ENCODE measurements at places on chromosomes 6 and 20.
A peak's percentile ranks its signal among the peaks of the same experiment; 100 is the strongest.

GRCh38 chr6:22529866-22530265 lies 39.5 kb upstream of the HDGFL1 start:
- no peak for DNase-seq

- DNase-seq = no peak
Measured at GRCh38 chr20:33191484-33191883, 23.5 kb downstream of the BPIFA2 start.

- no peak for DNase-seq
Measured at GRCh38 chr6:63904650-63905248, 269.1 kb downstream of the PHF3 start.

DNA sequence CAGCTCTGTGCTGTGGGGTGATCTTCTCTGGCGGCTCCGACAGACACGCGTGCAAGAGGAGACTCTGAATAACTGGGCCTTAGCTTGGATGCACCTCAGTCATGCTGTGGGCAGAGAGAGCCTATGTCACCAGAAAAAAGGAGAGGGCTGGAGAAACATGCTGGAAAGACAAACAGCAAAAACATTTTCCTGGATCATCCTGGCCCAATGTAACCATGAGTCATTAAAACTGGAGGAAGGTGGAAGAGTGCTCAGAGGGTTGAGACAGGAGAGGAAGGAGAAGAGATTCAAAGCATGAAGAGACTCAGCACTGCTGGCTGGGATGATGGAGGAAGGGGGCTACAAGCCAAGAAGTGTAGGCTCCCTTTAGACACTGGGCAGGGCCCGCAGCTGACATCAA lies 292.0 kb downstream of the CDH26 start:
- no peak for DNase-seq

- no peak for DNase-seq
Measured at GRCh38 chr6:121437851-121438651, 2.6 kb downstream of the GJA1 start.

DNA sequence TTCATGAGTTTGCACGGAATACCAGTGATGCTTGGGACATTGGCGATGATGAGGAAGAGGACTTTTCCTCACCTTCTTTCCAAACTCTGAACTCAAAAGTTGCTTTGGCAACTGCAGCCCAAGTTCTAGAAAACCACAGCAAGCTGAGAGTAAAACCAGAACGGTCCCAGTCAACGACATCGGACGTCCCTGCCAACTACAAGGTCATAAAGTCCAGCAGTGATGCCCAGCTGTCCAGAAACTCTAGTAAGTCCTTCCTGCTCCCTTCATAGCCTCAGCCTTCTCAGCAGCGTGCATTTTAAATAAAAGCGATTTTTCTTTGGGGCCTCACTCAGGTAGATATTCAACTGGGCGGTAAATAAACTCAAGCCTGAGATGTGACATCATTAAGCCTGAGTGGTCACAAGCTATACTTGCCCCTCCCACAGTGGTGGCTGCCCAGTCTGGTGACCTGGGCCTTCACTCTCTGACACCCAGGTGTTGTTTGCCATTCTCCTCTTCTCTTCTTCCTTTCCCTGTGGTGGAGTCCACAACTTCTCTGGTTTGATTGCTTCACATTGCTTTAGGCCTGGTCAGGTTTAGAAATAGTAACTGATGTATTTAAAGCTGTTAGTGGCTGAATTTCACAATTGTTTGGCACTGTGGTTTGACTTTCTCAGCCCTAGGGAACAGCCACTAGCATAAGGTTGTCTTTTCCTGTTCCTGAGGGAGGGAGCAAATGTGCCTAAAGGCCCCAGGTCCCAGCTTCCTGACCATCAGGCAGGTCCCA lies 21.6 kb upstream of the TMEM217 start:
- DNase-seq = no peak

DNA sequence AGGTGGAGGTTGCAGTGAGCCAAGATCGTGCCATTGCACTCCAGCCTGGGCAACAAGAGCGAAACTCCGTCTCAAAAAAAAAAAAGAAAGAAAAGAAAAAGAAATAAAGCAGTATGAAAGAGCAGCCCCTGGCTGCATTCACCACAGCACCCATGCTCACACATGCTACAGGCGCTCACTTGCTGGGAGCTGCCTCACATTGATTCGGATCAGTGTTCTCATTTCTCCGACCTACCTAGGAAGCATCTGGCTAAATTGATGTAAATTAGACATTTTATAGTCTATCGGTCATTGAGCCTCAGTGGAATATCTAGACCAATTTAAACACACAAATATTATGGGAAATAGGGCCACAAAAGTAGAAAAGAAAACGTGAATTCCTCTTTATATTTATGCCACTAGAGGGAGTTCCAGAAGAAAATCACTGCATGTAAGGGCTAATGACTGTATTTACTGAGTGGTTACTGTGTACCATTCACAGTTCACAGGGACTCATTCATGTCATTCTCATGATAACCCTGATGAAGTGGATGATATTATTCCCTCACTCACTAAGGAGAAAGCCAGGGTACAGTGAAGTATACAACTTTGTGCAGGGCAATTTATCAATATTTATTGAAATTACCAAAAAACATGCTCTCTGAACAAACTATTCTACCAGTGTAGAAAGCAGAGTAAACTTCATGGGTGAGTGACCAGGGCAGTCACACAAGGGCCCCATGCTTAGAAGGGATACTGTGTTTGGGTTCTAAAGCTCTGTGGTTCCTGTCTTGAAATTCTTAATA lies 5.3 kb upstream of the MOG start:
- DNase-seq = peak; percentile 33

- DNase-seq = no peak
Measured at GRCh38 chr6:112744827-112745226, 397.7 kb downstream of the RFPL4B start.

DNA sequence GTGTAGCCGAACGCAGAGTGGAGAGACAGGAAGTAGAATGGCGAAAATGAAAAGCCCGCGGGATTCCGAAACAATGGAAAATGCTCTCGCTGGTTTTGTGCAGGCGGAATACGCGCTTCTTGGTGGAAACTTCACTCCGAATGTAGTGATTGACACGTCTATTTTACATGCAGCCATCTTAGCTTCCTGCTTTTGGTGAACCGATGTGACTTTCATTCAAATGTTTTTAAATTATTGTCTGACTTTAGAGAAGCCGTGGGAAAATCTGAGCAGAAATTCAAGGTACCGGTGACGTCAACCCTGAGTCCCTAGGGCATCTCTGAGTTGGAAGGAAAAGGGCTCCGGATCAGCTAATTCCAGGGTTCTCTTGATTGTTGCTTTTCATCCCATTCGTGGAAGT lies 11.4 kb downstream of the GPX5 start:
- peak; percentile 9 for DNase-seq

- no peak for DNase-seq
Measured at GRCh38 chr6:21220271-21220987, 373.1 kb upstream of the SOX4 start.

DNA sequence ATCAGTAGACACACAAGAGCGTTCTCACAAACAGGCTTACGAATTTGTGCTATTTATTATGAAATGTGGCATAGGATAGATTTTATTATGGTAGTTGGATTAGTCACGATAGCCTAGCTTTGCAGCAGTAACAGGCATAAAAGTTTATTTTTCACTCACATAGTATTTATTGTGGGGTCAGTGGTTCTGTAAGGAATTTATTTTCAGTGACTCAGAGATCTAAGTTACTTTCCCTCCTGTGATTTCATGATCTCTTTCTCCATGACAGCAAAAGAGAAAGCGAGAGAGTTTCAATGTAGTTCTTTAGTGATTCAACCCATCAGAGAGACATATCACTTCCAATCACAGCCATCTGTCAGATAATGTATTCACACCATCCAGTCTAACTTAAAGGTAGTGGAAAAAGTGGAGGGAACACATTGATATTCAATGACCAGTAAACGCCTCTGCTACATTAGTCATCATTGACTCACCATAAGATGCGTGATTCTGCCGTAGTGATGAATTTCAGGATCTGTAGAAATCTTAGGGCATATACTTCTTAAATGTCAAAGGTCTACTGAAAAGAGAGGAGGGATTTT lies 605.5 kb downstream of the HDGFL1 start:
- DNase-seq = no peak

- no peak for DNase-seq
Measured at GRCh38 chr6:26485112-26485780, 14.9 kb upstream of the BTN1A1 start.

- no peak for DNase-seq
Measured at GRCh38 chr6:106591111-106591825, 38.0 kb downstream of the RTN4IP1 start.

GRCh38 chr6:10175362-10175761 lies 239.5 kb downstream of the TFAP2A start:
- no peak for DNase-seq

DNA sequence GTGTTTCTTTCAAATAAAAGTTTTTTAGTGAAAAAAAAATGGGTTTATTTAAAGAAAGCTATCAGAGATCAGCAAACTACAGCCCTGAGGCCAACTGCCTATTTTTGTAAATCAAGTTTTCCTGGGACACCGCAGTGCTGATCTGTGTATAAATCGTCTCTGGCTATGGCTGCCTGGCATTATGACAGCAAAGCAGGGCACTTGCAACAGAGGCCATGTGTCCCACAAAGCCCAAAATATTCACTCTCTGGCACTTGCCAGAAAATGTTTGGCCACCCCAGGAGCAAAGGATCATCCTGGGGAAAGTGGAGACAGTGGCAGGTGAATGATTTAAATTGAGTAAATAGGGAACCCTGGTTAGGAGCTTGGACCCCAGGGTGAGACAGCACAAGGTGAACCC lies 291.6 kb downstream of the PREX1 start:
- DNase-seq = no peak

Measured in activated CD4-positive, alpha-beta T cell treated with anti-CD3 and anti-CD28 coated beads, Interleukin-2, Interleukin-4, amounts not matched to agents 100 ng/mL and 50 ng/mL, durations not matched to agents 16 hours and 8 hours (primary cell).